Pulmonary artery endothelial cell (primary cell): ENCODE measurements at places on chromosomes 1 and 21. TPM values are rescaled to one million over a fixed set of nuclear protein-coding genes. Genes with fewer than 3 reads are reported as not detected.

Gene TNFRSF4
- 0.79 and 1.2 TPM in 2 replicates for total RNA-seq

Gene PGLYRP3
- not detected in 2 replicates for total RNA-seq

Gene PALMD
- 71.1 and 103 TPM in 2 replicates for total RNA-seq

Gene SERINC2
- 1.3 and 2.4 TPM in 2 replicates for total RNA-seq

Gene MFAP2
- total RNA-seq, result 12.6 and 13.7 TPM in 2 replicates

Gene KCNJ9
- total RNA-seq, result not detected in 2 replicates

Gene IVL
- under 0.01 TPM in 1 of 2 replicates, not detected in the other for total RNA-seq

Gene ARHGAP30
- total RNA-seq, result 0.04 TPM in 1 of 2 replicates, not detected in the other

Gene HSD3B2
- total RNA-seq, result not detected in 2 replicates

Gene ASCL5
- total RNA-seq, result not detected in 2 replicates

Gene SERTAD4
- 1.5 and 3.2 TPM in 2 replicates for total RNA-seq

Gene LYPD8
- not detected in 2 replicates for total RNA-seq

Gene PAQR6
- 0.07 TPM in 2 replicates for total RNA-seq

Gene GNG12
- total RNA-seq, result 237 and 238 TPM in 2 replicates

Gene RAB7B
- total RNA-seq, result 0.25 and 0.59 TPM in 2 replicates

Gene PERM1
- total RNA-seq, result not detected in 2 replicates

Gene KIF14
- total RNA-seq, result 7.3 and 15.5 TPM in 2 replicates

Gene ZNF670
- 6.2 TPM in 2 replicates for total RNA-seq

Gene PDC
- not detected in 2 replicates for total RNA-seq

Gene ZBTB37
- 3.6 and 5.6 TPM in 2 replicates for total RNA-seq

Gene CHD5
- total RNA-seq, result 0.04 and 0.07 TPM in 2 replicates

Gene MTARC2
- 6.9 and 8.0 TPM in 2 replicates for total RNA-seq

Gene PIGK
- total RNA-seq, result 27.0 and 56.6 TPM in 2 replicates

Gene GSTM5
- 0.13 and 0.18 TPM in 2 replicates for total RNA-seq

Gene ARHGAP29
- total RNA-seq, result 159 and 190 TPM in 2 replicates

Gene RBP7
- 0.26 TPM in 1 of 2 replicates, not detected in the other for total RNA-seq

Gene TMPRSS2
- total RNA-seq, result not detected in 2 replicates

Gene NBPF26
- 11.7 and 15.9 TPM in 2 replicates for total RNA-seq

Gene GADD45A
- total RNA-seq, result 28.9 and 60.9 TPM in 2 replicates

Gene INTS3
- 20.7 and 37.0 TPM in 2 replicates for total RNA-seq

Gene RIMS3
- total RNA-seq, result 0.20 and 0.21 TPM in 2 replicates

Gene DDI2
- total RNA-seq, result 14.2 and 21.3 TPM in 2 replicates

Gene WNT3A
- not detected in 2 replicates for total RNA-seq

Gene ZBTB8A
- 6.9 and 10.4 TPM in 2 replicates for total RNA-seq

Gene MROH9
- not detected in 2 replicates for total RNA-seq

Gene S100A4
- total RNA-seq, result 0.60 and 0.66 TPM in 2 replicates

Gene OR2T2
- not detected in 2 replicates for total RNA-seq

Gene HHAT
- 1.6 TPM in 2 replicates for total RNA-seq

Gene FNBP1L
- 70.2 and 77.7 TPM in 2 replicates for total RNA-seq

Gene SYCP1
- not detected in 2 replicates for total RNA-seq

Gene A3GALT2
- total RNA-seq, result not detected in 2 replicates

Gene ABCG1
- total RNA-seq, result 19.5 and 37.8 TPM in 2 replicates

Gene NPHS2
- not detected in 2 replicates for total RNA-seq

Gene S1PR1
- 222 and 234 TPM in 2 replicates for total RNA-seq

Gene SMIM11
- total RNA-seq, result 7.6 and 21.9 TPM in 2 replicates

Gene SLC35E2B
- total RNA-seq, result 20.6 and 21.8 TPM in 2 replicates

Gene PTPN14
- 56.0 and 58.9 TPM in 2 replicates for total RNA-seq

Gene OPRD1
- not detected in 2 replicates for total RNA-seq

Gene PLA2G2D
- not detected in 2 replicates for total RNA-seq

Gene KRTAP11-1
- total RNA-seq, result not detected in 2 replicates

Gene INKA2
- 4.6 and 6.0 TPM in 2 replicates for total RNA-seq

Gene TDRD5
- total RNA-seq, result not detected in 2 replicates

Gene OR2T11
- not detected in 2 replicates for total RNA-seq
